ENCODE measurements at places on chromosomes 13 and 19.

DNA sequence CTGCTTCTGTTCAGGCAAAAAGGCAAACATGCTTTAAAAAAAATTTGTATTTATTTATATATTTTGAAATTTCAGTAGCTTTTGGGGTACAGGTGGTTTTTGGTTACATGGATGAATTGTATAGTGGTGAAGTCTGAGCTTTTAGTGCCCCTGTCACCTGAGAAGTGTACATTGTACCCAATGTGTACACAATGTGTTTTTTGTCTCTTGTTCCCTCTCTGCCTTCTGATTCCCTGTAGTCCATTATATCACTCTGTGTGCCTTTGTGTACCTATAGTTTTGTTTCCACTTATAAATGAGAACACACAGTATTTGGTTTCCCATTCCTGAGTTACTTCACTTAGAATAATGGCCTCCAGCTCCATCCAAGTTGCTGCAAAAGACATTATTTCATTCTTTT, 77.4 kb downstream of the PDS5B start:
- no peak for DNase-seq

DNA sequence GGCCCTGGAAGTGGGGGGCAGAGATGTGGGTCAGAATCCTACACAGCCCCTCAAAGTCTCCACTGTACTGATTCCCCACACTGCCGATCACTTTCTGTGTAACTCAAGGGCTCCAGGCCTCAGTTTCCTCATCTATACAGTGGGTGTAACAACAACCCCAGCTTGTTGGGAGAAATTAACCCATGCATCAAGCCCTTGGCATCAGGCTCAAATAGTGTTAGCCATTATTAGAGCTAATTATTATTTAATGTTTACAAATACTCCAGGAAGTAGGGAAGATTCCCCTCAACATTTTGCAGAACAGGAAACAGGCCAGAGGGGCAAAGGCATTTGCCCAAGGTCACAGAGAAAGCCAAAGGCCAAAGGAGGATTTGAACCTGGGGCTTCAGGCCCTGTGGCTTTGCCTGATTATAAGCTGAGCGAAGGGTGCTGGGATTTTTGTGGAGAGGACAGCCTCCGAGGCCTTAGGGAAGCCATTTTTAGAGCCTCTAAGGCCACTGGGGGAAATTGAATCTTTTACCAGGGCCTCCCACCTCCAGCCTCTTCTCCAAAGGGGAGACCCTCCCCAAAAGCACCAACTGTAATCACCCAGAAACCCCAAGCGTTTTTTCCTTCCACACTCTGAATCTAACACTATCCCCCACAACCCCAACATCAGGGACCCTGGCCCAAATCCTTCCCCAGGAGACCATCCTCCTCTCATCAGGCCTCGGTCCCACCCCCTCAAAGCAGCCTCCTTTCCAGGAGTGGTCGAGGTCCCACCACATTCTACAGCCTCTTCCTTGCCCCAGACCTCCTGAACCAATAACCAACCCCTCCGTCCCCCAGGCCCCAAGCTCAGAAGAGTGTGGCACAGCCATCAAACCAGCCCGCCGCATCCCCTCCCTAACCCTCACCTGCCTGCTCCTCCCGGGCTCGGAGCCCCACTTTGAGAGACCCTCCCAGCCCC, 1.1 kb downstream of the FKBP8 start:
- DNase-seq, result no peak

DNA sequence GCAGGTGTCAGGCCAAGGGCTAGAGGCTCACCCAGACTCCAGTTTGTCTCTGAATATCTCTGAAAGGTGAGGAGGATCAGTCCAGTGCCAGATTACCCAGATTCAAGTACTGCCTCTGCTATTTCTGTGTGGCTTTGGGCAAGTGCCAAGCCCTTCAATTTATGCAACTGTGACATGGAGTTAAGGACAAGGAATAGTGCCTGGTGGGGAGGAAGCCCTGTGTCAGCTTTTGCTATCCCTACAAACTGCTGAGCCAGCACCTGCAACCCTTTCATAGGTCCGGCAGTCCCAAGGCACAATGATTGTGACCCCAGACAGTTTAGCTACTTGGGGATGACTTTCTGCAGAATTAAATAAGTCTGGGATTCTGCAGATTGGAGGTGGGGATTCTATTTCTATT, 123.0 kb downstream of the KL start:
- DNase-seq, result no peak

DNA sequence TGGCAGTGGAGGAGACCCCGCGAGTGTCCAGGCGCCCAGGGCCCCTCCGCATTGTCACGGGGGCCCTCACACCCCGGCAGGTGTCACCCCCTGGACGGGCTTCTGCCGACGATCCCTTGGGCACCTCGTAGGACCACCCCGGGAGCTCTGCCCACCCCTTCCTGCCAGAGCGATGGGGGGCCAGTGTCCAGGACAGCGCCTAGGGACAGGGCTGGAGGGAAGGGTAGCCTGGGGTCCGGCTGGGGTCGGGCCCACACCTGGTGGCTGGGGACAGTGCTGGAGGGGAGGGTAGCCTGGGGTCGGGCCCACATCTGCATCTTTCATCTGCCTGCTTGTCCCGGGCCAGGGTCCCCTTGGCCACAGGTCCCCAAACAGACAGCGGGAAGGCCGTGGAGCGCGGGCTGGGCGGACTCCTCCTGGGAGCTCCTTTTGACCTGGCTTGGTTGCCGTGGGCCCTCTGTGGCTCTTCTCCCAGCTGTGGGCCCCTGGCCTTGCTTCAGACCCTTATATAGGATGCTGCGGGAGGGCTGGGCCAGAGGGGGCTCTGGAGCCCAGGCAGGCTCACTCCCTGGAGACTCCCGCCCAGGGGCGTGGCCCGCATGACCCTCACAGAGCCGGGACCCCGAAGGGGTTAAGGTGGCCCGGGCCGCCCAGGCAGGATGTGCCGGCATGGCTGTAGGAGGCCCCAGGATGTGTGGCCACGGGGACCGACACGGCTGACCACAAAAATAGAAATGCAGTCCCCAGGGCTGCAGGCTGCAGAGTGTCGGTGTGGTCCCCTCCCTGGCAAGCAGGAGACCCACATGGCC, 74.1 kb upstream of the MCF2L start:
- DNase-seq, result no peak

- DNase-seq, result no peak
These were observed 150.1 kb upstream of the TSC22D1 start for GRCh38 chr13:44726214-44726613.

DNA sequence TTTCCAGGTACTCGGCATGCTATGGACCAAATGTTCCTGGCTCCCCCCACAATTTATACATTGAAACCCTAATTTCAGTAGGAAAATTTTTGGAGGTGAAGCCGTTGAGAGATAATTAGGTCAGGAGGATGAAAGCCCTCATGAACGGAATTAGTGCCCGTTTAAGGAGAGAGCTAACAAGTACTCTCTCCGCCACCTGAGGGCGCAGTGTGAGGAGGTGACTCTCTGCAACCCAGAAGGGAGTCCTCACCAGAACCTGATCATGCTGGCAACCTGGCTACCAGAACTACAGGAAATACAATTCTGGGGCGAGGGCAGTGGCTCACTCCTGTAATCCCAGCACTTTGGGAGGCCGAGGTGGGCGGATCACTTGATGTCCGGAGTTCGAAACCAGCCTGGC, 397.8 kb downstream of the SLITRK5 start:
- DNase-seq, result no peak

DNA sequence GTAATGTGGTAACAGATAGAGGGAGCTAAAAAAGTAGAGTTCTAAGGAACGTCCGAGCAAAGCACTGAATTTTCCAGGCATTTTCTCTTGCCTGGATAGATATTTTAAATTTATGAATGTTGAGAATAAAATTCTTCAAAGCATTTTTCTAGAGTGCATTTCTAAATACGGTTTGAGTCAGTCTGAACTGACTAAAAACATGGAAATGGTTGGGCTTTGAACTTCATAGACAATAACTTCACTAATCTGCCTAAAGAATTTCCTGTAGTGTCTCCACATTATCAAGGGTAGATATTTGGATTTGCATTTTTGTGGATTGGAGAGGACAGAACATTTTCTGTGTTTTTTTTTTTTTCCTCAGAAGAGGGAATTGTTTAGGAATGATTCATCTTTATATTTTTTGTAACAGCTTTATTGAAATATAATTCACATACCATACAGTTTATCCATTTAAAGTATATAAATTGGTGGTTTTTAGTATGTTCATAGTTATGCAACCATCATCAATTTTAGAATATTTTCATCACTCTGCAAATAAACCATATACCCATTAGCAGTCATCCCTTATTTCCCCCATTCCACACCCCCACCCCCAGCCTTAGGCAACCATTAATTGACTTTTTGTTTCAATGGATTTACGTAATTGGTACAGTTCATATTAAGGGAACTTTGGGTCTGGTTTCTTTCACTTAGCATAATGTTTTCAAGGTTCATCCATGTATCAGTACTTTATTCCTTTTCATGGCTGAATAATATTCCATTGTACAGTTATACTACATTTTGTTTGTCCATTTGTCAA, 20.7 kb downstream of the GARRE1 start:
- DNase-seq, result no peak

DNA sequence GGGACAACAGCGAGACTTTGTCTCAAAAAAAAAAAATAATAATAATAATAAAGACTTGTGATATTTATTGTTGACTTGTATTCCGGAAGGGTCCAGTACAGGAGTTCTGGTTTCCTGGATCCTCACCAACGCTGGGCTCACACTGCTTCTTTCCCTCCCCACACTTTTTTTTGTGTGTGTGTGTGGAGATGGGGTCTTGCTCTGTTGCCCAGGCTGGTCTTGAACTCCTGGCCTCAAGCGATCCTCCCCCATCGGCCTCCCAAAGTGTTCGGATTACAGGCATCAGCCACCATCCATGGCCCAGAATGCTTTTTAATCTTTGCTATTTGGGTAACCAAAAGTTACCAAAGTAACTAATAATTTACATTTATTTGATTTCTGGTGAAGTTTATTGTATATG, 39.1 kb downstream of the SIPA1L3 start:
- DNase-seq, result no peak

- DNase-seq, result no peak
These were observed 74.0 kb downstream of the DHRS12 start for GRCh38 chr13:51729866-51730553.

DNA sequence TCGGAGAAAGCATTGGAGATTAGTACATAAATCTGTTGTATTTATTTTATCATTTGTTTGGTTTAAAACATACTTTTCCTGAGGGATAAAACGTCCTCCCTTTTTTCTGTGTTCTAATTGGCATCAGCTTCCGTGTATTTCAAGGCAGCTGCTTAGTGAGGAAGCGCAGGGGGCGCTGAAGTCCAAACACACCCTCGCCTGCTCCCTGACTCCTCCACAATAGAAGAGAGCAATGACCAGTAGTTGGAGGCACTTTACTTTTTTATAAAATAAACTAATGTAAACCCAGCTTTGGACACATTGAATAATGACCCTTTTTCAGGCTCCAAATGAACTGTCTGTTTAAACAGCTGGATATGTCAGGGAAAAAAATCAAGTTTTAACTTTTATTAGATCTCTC, 79.9 kb downstream of the RNASEH2B start:
- DNase-seq, result no peak

DNA sequence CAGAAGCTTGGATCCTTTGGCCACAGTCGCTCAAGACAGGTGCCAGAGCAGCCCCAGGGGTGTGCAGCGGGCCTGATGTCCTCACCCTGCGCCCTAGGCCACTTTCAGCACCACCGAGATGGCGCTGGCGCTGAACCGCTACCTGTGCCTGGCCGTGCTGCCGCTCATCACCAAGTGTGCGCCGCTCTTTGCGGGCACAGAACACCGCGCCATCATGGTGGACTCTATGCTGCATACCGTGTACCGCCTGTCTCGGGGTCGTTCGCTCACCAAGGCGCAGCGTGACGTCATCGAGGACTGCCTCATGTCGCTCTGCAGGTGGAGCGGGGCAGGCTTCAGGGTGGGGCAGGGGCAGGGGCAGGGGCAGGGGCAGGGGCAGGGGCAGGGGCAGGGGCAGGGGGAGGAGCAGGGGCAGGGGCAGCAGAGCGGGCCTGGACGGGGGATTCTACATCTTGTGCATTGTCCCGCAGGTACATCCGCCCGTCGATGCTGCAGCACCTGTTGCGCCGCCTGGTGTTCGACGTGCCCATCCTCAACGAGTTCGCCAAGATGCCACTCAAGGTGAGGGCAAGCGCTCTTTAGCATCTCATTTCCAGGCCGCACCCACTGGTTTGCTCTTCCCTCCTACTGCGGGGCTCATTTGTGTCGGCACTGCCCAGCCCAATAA, 69.1 kb downstream of the RYR1 start:
- DNase-seq, result no peak

GRCh38 chr19:41893899-41894298, 10.9 kb downstream of the ARHGEF1 start:
- no peak for DNase-seq

DNA sequence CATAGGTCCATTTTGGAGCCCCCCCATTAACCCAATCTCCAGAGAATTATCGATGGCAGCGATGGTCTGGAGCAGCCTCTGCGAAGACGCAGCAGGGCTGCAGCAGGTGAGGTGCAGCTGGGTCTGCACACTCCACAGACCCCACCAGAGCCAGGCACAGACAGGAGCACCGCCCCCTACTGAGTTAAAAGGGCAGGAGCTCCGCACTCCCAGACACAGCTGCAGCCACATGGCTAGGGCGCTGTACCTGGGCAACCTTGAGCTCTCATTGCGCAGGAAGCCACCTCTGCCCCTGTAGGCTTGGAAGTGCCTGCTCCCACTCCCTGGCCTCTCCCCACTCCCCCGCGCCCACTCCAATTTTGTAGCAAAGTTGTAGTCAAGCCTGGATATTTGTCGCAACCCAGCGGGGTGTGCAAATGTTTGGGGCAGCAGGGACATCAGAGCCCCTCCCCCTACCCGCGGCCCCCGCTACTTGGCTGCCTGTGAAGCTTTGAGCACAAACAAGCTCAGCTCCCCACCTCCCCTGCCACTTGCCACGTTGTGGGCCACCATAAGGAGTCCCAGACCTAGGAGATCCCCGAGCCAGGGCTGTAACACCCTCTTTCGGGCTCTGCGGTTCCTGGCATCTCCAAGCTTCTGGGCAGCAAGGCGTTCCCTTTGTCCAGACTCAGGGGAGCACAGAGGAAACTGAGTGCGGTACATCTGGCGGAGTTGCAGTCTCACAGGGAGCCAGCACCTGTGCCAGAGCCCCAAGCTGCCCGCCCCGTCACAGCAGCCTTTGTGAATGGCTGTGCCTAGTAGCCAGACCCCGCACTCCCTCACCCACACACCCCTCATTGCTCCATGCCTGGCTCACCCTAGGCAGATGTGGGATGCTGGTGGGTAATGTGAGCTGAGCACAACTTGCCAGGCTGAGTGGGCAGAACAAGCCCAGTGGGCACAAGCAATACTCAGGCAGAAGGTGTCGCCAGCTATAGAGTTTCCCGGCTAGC, 949.7 kb upstream of the SLITRK1 start:
- no peak for DNase-seq

DNA sequence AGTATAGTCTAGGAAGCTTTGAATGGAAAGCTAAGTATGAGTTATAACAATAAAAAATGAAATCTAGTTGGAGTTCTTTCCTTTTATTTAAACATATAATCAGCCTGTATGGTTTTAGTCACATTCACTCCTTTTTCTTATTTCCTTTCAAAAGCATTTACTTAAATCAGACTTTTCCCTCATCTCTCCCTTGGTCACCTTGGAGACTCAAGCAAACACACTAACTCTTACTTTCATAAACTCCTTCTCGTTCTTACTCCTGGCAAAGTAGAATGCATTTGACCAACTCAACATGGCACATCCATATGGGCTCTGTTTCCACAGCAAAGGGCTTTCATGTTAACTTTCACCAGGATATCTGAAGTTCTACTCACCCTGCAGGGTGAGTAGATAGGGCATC, 400.0 kb downstream of the LMO7 start:
- DNase-seq, result no peak

GRCh38 chr13:37168151-37168550, 62.7 kb upstream of the CSNK1A1L start:
- DNase-seq, result no peak

- no peak for DNase-seq
These were observed 2.4 kb downstream of the LIN7B start for GRCh38 chr19:49116544-49116943.
